ENCODE measurements at places on chromosomes 1 and 21.

DNA sequence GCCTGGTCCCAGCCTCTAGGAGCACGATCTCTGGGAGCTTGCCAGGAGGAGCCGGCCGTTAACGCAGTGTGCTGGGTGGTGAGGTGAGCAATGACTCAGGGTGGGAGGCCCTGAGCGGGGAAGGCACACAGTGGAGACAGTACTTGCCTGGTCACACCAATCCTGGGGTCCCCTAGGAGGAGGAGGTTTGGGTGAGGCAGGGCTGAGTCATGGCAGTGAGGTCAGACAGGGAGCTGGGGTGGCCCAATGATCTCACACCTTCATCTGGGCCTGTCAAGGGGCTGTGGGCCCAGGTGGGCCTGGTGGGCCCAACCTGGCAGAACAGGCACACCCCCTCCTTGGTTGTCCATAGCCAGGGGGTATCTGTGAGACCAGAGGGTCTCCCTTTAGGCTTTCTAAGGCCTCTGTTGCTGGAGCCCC lies 8.6 kb upstream of the EDN2 start:
- peak; percentile 81 for DNase-seq

DNA sequence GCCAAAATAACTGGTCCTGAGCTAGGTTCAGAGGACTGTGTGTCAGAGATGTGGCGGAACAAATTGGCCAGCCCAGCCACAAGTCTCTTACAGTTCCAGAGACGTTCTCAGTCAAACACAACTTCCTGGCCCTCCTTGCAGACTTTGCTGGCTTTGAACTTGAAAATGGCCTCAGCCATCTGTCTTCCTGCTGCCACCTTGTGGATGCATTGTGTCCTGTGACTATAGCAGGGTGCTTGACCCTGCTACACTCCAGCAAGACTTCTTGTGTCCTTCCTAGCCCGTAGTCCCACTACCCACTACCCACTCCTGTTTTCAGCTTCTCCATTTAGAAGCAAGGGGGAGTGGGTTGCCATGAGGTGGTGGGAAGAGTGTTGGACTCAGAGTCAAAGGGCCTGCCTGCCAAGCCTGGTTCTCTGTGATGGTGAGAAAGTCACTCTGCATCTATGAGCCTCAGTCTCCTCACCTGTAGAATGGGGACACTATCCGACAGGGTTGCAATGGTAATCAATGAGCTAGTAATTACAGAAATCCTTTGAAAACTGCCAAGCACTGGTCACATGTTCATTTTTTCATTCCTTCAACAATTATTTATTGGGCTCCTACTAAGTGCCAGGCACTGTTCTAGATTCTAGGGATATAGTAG lies 109.9 kb downstream of the IGSF21 start:
- peak; percentile 16 for DNase-seq

DNA sequence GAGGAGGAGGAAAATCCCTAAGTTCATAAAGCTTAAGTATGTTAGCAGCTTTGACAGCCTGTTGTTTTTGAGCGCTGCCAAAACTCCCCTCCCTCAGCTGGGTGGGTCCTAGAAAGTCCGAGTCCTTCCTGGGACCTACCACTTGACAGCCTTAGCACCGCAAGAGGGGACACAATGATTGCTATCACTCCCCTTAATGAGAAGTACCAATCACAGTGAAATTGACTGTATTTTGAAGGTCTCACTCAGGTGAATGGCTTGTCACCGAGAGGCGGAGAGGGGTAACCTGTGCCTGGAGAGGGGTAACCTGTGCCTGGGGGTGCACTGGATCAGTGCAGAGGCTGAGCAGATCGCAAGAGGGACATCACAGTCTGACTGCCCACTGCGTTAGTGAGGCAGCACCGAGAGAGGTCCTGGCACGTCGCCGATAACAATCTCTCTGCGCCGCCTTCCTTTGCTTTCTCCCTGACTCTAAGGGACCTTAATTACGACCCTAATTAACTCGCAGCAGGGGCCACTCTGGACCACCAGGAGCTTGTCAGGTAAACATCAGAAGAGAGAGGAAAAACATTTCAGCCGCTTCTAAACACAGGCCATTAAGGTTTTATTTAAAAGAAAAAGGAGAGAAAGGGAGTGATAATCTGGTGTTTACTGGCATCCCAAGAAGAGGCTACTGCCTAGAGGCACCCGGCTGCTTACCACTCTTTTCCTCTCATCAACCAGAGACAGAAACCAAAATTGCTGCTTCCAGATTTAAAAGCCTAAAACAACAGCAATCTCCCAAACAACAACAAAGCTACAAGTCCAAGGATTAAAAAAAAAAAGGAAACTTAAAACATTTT lies 25.7 kb upstream of the KCNK1 start:
- DNase-seq, result no peak

GRCh38 chr1:3590139-3590763 lies 21.1 kb downstream of the MEGF6 start:
- DNase-seq, result no peak

- DNase-seq, result no peak
Observed at GRCh38 chr21:24112020-24112419, 1495.3 kb downstream of the MRPL39 start.
